ENCODE measurements at places on chromosomes 4 and X.

DNA sequence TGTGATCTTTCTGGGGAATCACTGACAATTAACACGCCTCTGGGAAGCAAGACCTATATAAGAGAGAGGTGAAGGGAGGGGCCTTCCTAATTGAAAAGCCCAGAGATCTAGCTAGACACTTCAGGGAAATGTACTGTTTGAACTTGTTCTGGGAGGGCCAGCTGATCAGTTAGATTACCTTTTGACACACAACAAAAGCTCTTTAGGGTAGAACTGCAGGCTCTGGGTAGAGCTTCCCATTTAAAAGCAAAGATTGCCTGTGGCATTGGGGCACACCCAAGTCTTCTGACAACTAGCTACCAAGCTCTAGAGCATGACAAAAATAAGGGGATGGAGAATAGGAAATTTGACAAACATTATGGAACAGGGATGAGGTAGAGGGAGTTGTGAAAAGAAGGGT lies 26.3 kb downstream of the AREG start:
- no peak for DNase-seq

DNA sequence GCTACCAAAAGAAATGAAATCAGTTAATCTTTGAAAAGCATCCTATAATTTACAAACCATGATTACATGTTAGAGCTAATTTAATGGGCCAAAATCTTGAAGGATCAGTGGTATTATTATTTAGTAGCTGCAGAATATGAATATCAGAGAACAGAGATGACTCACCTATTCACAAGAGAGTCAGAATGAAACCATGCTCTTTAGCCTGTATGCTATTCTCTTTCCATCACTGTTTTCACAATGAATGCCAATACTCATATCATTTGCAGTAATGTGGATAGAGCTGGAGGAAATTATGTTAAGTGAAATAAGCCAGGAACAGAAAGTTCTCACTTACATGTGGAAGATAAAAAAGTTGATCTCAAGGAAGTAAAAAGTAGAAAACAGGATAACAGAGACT lies 414.1 kb downstream of the CENPC start:
- no peak for DNase-seq

DNA sequence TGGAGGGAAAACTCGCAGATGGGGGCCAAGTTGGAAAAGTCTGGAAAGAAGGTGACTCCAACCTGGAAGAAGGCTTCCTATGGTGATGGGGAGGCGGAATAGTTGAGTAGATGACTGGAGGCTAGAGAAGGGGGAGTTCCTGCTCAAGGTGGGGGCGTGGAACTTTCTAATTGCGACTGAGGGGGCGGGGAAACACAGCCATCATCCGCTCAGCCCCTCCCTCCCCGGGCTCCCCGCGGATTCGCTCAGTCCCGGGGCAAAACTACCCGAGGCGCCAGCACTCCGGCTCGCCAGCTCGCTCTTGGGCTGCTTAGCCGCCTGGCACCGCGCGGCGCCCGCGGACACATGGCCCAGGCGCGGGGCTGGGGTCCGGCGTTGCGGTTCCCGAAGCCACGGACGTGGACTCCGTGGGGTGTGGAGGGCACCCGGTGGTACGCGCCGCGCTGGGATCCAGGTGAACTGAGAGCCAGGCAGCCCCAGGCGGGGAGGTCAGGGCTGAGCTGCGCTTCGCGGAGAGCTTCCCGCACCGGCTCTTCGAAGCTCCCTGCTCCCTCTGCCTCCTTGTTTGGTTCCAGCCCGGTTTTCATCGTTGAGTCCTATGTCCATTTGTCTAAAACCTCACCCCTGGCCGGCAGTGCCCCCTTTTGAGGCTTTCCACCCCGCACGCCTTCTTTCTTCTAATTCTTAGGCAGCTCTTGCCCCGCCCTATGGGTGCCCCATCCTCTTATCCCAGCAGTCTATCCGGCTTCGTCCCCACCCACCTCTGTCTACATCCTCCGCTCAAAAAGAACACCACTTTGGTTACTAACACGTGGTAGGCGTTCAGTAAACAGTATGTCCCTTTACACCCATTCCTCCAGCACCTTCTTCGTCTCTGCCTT lies 38.9 kb downstream of the STARD8 start:
- peak; percentile 7 for DNase-seq

DNA sequence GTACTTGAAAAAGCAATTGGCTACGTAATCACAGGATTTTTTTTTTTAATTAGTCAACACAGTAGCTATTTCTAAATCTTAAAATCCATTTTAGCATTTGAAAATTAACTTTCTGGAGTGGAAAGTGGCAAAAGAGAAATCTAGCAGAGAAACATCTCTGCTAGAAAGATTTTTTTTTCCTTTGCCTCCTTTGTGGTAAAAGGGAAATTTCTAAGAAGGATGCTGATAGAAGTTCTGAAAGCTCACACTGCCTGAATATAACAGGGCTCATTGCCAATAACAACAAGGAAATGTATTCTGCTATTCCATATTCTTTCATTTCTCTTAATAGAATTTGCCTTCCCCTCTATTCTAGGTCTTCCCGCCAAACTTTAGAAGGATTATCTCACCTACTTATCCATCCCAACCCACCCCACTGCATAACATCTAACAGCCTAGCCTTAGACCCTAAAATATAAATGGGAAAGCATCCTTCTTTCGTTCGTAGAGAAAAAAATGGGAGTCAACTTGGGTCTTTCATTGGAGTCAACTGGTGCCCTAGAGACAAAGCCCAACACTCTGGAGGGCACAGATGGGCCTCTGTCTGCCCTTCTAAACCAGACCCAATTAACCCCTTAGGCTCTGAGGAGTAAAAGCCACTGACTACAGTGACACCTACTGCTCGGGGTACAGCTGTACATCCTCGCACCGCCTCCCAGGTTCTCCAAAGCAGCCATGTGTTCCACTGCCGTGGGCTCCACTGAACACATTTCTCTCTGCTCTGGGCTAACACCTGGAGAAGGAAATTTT lies 103.9 kb downstream of the MAML3 start:
- no peak for DNase-seq

- no peak for DNase-seq
Observed at GRCh38 chr4:39067451-39067850, 5.4 kb downstream of the KLHL5 start.

- DNase-seq, result peak; percentile 79
Observed at GRCh38 chr4:40840985-40841571, 91.3 kb downstream of the NSUN7 start.

DNA sequence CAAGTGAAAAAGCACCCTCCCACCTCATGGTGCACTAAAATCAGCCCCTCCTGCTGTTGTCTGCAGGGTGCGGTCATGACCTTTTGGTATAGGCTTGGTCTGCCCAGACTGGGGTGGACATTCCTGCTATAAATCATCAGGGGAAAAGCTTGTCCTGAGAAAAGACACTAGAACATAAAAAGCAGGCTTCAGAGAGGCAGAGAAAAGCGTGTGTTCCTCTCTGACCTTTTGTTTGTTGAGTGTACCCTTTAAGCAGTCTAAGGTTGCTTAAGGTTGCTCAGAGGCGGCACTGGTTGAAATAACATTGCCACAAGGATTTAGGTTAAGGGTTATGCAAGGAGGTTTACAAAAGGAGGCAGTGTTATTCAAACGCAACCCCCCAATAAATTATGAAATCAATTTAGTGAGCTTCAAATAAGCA lies 43.5 kb downstream of the CCDC158 start:
- DNase-seq, result no peak

DNA sequence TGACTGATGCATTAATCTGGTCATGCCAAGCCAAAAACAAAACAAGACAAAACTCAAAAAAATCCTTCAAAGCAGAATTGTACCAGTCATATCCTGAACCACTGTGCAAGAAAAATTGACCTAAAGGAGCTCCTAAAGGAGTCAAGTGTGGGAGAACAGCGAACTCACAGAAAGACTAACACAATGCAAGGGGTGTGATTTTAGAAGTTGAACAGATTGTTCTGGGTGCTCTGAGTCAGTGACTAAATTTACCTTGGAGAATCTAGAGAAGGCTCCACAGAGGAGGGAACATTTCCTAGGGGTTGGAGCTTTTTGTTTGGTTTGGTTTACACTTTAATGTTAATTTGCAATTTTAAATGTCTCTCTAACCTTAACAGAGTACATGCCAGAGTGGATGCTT lies 48.9 kb upstream of the PHF8 start:
- DNase-seq, result no peak

All from activated CD4-positive, alpha-beta T cell treated with anti-CD3 and anti-CD28 coated beads, Interleukin-2, amount 10 ng/mL, durations not matched to agents 7 days and 5 days (primary cell).